ENCODE measurements at places on chromosomes 12 and 14. TPM values are rescaled to one million over a fixed set of nuclear protein-coding genes. Genes with fewer than 3 reads are reported as not detected.

The AQP2 gene
- not detected for total RNA-seq

The TBX3 gene
- total RNA-seq: 11.9 TPM

The PAH gene
- not detected for total RNA-seq

The ABCD2 gene
- total RNA-seq: 9.4 TPM

The BRI3BP gene
- total RNA-seq: 4.1 TPM

The FLVCR2 gene
- 3.4 TPM for total RNA-seq

The CKAP4 gene
- 40.2 TPM for total RNA-seq

The RFX4 gene
- total RNA-seq: not detected

The TM7SF3 gene
- 22.3 TPM for total RNA-seq

The KRT71 gene
- not detected for total RNA-seq

The AMIGO2 gene
- 2.7 TPM for total RNA-seq

The USP44 gene
- 1.0 TPM for total RNA-seq

The C12orf50 gene
- total RNA-seq: 0.05 TPM

The KSR2 gene
- total RNA-seq: not detected

The SCAF11 gene
- total RNA-seq: 76.6 TPM

The IAPP gene
- total RNA-seq: not detected

The TOMM20L gene
- not detected for total RNA-seq

The STRAP gene
- 135 TPM for total RNA-seq

The ST8SIA1 gene
- 3.6 TPM for total RNA-seq

The RPL10L gene
- not detected for total RNA-seq

The COL2A1 gene
- not detected for total RNA-seq

The MAP3K9 gene
- 1.7 TPM for total RNA-seq

The MYF6 gene
- total RNA-seq: not detected

The ALX1 gene
- total RNA-seq: not detected

The BHLHE41 gene
- 34.5 TPM for total RNA-seq

The UTP20 gene
- 5.7 TPM for total RNA-seq

The OR6C2 gene
- not detected for total RNA-seq

Data from Right ventricle myocardium inferior (tissue), 1 donor.